ENCODE measurements at places on chromosomes 5 and 9.
A peak's percentile ranks its signal among the peaks of the same experiment; 100 is the strongest.

- DNase-seq, result no peak
Measured at GRCh38 chr5:74543162-74543995, 97.1 kb downstream of the ENC1 start.

- no peak for DNase-seq
Measured at GRCh38 chr5:137122075-137122474, 377.1 kb downstream of the SPOCK1 start.

DNA sequence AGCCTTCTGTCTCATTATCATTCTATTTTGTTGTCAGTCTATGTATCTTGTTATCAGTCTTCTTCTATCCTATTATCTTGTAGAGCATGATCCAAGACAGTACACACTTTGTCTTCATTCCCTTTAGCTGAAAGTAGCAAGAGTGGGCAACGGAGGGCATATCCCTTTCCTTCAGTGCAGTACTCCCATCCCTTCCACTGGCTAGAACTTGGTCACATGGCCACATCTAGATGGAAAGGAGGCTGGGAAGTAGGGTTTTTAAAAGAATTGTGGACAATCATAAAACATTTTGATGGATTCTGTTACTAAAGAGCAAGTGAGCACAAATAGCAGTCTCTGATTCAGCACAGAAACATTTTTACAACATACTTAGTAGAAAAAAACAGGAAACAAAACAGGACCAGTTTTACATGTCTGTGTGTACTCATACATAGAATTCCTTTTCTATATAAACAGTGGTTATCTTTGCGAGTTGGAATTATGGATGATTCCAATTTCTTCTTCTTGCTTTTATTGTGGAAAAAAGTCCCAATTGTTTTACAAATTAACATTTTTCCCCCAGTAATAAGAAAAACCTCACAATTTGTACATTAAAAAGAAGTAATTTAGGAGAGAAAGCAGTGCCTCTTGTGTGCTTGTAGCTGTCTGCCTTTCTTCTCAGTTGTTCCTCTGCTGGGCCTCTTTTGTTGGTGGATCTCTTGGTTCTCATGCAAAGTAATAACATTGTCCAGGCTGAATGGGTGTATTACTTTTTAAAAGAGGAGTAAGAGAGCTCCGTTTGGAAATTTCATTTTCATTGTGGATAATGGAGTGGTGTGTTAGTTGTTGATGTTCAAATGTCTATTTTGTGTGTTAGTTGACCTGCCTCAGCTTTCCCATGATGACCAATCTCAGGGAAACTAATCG lies 410.9 kb upstream of the TRPC7 start:
- DNase-seq, result no peak

DNA sequence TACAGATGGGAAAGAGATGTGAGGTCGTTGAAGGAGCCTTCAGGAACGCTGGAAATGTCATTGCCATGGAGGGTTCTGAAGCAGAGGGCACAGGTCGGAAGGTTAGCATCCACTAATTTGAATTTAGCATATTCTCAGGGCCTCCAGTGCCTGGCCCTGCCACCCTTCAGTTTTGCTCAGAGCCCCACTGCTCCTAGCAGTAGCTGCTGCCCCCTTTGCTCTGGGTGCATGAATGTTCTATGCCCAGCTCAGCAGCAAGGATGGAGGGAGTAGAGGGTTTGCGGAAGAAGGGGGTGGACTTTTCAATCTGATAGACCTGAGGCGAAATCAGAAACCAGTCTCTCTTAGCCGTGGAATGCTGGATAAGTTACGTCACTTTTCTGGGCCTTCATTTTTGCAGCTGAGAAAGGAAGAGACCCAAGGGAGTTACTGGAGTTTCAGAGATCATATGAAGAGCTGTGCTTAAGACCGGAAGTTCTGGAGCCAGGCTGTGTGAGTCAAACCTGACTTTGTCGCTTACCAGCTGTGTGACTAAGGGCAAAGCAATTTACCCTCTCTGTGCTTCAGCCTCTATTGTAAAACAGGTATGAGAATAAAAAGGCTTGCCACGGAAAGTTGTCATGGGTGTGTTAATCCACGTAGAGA lies 133.2 kb upstream of the PANK3 start:
- DNase-seq, result no peak

GRCh38 chr5:78561261-78561660 lies 87.3 kb downstream of the LHFPL2 start:
- DNase-seq, result no peak

DNA sequence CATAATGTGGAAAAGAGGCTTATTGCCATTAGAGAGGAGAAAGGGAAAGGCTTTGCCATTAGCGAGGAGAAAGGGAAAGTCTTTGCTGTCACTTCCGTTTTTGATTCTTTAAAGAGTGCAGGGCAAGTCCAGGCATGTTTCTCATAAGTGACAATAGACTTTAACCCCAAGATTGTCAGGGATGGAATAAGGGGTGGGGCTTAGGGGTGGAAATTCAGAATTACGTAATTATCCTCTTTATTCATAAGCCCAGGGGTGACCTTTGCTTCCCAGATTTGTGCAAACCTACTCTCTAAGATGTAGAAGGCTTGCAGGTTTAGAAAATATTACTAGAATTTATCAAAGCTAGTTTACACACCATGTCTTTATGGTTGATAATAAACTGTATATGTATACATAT lies 2.3 kb upstream of the PLK2 start:
- DNase-seq, result no peak

GRCh38 chr5:135944967-135945560 lies 9.7 kb downstream of the LECT2 start:
- peak; percentile 71 for DNase-seq

- DNase-seq, result no peak
Measured at GRCh38 chr5:194603-195209, 3.4 kb downstream of the LRRC14B start.

GRCh38 chr5:33934176-33934575 lies 2.0 kb upstream of the RXFP3 start:
- no peak for DNase-seq

DNA sequence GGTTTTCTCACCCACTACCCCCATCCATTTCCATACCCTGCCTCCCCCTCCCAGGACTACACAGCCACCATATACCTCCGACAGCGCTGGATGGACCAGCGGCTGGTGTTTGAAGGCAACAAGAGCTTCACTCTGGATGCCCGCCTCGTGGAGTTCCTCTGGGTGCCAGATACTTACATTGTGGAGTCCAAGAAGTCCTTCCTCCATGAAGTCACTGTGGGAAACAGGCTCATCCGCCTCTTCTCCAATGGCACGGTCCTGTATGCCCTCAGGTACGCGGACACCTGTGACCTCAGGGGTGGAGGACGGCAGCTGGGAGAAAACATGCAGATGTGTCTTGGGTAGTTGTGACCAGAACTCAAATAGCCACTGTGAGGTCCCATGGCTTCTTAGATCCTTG lies 11.6 kb downstream of the GABRP start:
- no peak for DNase-seq

- DNase-seq, result no peak
Measured at GRCh38 chr9:69961843-69962242, 81.8 kb upstream of the MAMDC2 start.

DNA sequence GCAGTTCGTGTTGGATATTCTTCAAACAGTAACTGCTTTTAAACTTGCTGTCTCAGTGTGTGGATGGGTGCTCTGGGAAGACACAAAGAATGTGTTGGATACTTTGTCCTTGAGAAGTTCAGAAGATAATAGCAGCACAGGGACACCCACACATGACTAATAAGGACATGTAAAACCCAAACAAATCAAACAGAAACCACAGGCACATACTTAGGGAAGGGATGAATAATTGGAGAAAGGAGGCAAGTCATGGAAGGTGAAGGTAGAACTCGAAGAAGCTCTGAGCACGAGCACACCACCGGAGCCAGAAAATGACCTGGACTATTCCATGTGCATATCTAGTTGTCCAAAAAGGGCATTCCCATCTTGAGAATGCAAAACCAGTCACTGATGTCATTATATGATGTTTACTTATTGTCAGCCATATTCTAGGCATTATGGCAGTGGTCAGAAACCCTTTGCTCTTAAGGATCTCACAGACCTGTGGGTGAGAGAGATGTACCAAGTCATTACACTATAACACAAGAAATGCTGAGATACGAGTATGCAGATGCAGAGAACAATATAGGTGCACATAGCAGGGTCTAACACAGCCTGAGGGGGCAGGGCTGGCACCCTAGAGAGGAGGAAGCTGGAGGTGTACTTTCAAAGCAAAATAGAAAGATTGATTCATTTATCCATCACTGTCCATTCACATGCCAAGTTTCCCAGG lies 152.9 kb downstream of the PIK3R1 start:
- no peak for DNase-seq

- no peak for DNase-seq
Measured at GRCh38 chr5:153636670-153637451, 146.4 kb downstream of the GRIA1 start.
